Stimulated activated CD8-positive, alpha-beta memory T cell treated with anti-CD3 and anti-CD28 coated beads, Interleukin-7, amount 100 ng/mL, for 48 hours (primary cell): ENCODE measurements at places on chromosomes 2 and 18.

GRCh38 chr2:174492963-174493431, 6.2 kb upstream of the GPR155 start:
- DNase-seq = peak; percentile 66

DNA sequence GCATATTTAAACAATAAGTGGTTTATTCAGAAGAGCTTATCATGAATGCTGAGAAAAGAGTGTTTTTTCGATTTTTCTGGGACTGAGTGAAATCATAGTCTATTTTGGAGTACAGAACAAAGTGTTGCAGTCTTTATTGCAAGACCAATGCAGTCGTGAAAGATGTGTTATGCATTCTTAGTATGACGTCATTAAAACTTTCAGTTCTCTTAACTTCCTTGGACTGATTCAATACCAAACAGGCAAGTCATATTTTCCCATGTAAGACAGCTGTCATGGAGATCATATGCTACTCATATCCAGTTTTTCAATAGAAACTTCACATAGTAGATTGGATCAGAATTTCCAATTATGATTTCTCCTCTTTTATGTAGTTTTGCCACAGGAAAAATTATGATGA, 92.6 kb downstream of the RIT2 start:
- DNase-seq = no peak

- no peak for DNase-seq
Measured at GRCh38 chr2:15638720-15639119, 47.1 kb downstream of the DDX1 start.

DNA sequence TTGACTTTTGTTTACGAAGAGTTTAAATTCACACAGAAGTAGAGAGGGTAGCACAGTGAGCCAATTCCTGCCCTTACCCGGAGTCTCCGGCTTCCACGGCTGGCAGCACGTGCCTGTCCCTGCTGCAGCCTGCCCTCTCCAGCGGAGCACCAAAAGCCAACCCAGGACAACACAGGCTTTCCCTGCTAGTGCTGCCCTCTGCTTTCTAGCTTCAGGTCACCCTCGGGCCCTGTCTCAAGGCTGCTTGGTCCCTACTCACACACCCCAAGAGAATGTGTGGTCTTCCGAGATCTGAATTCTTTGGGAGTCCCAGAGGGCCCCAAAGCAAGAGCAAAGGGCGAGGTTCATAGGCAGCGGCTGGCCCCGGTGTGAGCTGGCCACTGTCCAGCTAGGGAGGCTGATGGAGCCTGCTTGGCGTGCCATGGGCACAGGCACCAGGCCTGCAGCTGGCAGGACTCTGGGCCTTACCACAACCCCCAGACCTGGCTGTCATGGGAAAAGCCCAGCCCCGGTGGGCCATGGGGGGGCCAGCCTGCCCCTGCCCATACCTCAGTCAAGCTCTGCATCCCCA, 7.0 kb upstream of the HS6ST1 start:
- DNase-seq = no peak

DNA sequence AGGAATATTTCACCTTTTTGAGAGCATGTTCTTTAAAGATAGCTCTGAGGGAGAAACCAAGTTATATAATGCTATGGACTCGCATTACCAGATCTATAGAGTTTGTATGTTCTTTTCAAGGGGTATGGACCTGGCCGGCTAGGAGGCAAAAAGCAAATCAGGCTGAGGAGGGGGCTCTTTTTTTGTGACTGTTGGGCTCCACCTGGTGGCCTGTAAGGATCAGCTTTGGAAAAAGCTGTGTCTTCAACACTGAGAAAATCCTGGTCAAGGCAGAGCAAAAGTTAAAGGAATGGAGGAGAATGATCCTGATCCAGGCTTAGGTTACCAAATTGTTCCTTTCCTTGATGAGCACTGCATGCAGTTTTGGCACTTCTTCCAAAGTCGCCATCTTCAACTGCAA, 180.5 kb downstream of the DIS3L2 start:
- no peak for DNase-seq

- DNase-seq = no peak
Measured at GRCh38 chr2:241224018-241224850, 35.8 kb downstream of the ANO7 start.

DNA sequence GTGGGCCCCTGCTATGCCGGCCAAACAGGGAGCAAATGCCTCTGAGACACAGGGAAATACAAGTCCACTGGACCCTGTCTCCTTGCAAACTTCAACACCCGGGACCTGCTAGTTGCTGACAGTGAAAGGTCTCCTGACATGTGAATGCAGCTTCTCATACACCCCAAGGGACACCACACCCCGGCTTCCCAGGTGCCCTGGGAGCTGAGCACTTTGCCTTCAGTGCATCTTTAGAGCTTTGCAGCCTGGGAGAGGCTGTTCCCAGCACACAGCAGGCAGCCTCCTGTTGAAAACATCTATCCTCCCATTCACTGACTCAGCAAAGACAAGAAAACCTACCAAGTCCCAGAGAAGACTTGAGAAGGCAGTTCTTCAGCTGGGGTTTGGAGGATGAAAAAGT, 143.4 kb downstream of the COL6A3 start:
- no peak for DNase-seq

DNA sequence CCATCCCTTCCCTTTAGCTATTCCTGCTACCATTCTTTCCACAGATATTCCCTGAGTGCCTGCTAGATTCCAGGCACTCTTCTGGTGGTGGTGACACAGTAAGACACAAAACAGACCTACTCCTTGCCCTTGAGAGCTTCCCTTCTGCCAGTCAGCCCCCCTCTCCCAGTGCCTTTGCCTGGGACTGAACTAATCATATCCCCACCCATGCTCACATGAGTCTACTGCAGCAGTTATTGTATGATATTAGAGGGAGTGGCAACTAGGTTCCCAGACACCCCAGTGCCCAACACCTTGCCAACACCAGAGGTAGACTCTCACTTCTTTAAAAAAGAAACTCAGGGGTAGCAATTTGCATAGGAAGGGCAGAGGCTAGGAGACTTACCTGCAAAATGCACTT, 7.2 kb upstream of the LBH start:
- no peak for DNase-seq

GRCh38 chr2:189391201-189391600, 50.1 kb upstream of the WDR75 start:
- DNase-seq = no peak

DNA sequence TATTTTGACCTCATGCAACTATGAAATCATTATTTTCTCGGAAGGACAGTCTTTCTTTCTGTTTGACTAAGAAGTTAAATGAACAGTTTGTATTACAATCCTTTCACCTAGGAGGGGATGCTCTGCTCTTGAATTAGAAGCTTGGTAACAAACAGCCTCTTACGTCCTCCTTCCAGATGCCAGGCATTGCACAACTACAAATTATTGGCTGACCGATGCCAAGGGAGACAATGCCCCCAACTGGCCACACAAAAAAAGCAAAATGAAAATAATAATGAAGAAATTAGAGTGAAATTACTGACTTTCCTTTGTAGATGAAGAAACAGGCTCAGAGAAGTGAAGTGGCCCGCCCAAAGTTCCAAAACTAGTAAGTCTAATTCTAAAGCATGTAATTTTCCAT, 177.9 kb downstream of the CYRIA start:
- no peak for DNase-seq

- no peak for DNase-seq
Measured at GRCh38 chr18:570697-571096, 9.5 kb upstream of the CETN1 start.

DNA sequence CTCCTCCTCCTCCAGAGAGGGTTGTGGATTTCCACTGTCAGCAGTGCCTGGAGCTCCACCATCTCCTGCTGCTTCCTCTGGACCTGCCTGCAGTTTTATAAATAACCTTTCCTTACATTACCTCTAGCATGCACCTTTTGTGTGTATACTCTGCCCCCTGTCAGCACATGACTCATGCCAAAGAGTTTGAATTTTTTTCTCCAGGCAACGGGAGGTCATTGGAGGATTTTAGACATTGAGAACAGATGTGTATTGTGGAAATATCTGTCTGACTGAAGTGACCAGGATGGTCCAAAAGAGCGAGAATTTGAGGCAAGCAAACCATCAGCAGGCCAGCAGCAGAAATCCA, 31.7 kb downstream of the IL37 start:
- DNase-seq = no peak

GRCh38 chr18:40235836-40236235, 1719.2 kb upstream of the PIK3C3 start:
- DNase-seq = no peak

GRCh38 chr2:206424134-206424533, 19.2 kb upstream of the ADAM23 start:
- no peak for DNase-seq

- no peak for DNase-seq
Measured at GRCh38 chr2:214193943-214194342, 216.9 kb upstream of the VWC2L start.

GRCh38 chr2:32652555-32653209, 24.8 kb downstream of the TTC27 start:
- no peak for DNase-seq

DNA sequence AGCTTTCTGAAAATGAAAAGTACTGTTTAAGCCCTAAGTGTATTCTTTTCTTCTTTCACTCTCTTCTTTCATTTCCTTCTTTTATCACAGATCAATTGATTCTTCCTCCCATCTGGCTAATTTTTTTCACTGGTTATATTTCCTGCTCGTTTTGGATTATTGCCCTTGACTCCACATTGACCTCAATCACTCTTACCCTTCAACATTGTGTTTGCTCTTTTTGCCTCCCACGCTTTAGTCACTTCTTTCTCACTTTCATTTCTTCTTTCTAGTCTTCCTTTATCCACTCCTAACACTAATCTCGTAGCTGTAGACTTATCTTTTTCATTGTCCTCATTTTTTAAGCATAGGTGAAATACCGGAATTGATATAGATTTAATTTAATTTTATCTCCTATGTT, 320.3 kb upstream of the VRK2 start:
- no peak for DNase-seq

DNA sequence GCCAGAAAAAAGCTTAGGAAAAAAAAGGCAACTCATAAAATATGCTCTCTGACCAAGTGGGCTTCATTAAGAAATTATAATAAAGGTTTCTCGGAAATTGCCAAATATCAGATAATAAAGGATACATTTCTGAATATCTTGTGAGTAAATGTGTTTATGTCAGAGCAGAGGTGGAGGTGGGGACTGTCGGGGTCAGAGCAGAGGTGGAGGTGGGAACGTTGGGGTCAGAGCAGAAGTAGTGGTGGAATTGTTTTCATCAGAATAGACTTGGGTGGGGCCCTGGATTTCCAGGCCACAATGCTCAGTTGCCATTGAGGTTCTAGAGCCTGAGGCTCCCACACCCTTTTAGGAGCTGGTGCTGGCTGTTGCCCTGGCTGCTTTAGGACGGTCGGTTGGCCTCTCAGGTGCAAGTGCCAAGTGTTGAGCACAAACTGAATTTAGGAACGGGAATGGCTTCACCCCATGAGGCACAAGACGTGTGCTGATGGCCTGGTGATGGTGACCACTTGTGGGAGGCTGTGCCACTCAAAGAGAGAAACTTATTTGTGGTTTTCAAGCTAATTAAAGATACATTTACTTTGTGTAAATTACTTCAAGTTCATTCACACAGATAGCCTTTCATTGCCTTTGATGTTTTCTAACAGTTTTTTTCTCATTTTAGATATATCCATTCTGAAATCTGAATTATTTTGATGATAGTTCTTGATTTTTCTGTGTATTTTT, 131.5 kb downstream of the ATP9B start:
- no peak for DNase-seq

DNA sequence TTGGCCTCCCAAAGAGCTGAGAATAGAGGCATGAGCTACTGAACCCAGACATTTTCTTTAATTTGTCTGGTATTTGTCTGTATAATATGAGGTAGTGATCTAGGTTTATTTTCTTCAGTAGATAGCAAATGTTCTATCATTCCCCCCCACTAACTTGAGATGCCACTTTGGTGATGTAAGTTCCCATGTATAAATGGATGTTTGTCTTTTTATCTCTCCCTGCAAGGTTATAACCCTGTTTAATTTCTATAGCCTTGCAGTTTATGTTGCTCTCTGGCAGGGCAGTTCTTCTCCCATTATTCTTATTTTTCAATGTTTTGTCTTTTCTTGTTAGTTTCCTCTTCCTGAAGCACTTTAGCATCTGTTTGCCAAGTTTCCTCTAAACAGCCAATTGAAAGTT, 39.1 kb upstream of the MAP4K4 start:
- no peak for DNase-seq

DNA sequence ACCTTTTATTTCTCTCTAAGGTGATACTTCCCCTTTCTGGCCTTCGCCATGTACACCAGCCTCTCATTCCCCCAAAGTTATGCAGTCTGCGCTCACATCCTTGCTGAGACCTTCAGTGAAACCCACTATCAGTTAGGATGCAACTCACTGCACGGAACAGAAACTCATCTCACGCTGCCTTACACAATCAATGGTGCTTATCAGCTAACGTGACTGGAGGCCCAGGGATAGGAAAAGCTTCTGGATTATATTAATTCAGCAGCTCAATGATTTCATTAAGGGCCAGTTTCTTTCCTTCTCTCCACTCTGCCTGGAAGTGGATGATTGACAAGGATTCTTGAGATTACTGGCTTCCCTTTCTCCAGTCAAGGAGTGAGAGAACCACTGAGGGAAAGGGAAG, 44.8 kb downstream of the CDH2 start:
- DNase-seq = no peak

DNA sequence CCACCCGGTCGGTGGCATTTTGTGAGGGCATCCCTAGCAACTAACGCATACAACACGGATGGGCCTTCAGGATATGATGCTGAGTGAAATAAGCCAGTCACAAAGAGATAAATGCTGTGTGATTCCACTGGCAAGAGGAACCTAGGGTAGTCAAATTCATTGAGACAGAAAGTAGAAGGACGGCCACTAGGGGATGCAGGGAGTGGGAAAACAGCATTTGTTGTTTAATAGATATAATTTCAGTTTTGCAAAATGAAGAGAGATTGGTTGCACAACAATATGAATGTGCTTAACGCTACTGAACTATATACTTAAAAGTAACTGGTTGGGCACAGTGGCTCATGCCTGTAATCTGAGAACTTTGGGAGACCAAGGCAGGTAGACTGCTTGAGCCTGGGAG, 112.9 kb downstream of the AFF3 start:
- DNase-seq = no peak

- no peak for DNase-seq
Measured at GRCh38 chr2:215705771-215706361, 270.0 kb upstream of the FN1 start.

- no peak for DNase-seq
Measured at GRCh38 chr2:179936654-179937053, 70.4 kb downstream of the CWC22 start.

DNA sequence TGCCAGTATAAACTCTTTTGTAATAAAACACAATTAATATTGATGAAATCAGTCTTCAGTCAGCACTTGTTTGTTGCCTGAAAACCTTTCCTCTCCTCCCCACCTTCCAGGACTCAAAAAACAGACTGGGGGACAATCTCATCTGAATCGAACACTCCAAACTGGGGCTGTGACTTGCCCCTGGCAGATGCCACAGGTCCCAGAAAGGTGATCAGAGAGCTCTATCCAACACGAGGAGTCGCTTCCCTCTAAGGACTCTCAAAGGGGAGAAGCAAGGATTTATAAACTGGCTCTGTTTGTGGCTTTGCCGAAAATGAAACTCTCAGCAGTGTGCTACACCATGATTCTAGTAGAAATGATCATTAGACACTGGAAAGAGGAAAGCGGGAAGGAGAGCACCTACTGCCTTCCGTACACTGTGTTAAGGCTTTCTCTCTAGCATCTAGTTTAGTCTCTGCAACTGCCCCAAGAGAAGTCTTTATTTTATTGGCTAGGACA, 199.2 kb downstream of the TGIF1 start:
- no peak for DNase-seq
